Activated CD8-positive, alpha-beta memory T cell treated with anti-CD3 and anti-CD28 coated beads, Interleukin-2, amount 10 ng/mL, durations not matched to agents 7 days and 5 days (primary cell): ENCODE measurements at places on chromosomes 6 and 20. TPM values are rescaled to one million over a fixed set of nuclear protein-coding genes. Genes with fewer than 3 reads are reported as not detected.

Gene CEP250
- 68.6 TPM for total RNA-seq

DNA sequence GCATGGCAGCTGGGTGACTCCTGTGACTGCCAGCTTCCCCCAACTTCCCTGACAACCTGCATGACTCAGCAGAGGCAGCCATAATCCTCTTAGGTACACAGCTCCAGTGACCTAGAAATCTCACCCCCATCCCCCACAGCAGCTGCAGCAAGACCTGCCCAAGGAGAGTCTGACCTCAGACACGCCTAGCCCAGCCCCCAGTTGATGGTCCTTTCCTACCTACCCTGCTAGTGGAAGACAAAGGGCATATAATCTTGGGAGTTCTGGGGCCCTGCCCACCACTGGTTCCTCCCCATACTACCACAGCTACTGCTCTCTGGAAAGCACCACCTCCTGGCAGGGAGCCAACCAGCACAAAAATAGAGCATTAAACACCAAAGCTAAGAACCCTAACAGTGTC, 90.2 kb downstream of the F13A1 start:
- DNase-seq: no peak

DNA sequence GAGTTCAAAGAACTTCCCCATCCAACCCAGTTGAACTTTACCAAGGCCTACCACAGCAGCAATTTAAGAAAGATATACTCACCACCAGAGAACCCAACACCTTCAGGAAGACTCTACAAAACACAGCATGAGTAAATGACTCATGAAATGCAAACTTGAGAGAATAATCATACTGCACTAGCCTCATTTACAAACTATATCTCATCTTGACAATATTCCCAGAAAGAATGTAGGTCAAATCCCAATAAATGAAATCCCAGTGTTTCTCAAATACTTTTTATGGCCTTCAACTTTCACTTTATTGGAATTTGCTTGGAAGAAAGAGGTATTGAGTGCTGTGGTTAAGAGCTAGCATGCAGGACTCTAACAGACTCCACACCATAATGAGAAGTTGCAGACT, 60.0 kb downstream of the FYN start:
- no peak for DNase-seq

GRCh38 chr6:163036160-163036645, 308.4 kb downstream of the PACRG start:
- no peak for DNase-seq
